ENCODE measurements at places on chromosomes 5 and 9.

GRCh38 chr5:135222171-135222681 is 176.8 kb downstream of the MACROH2A1 start:
- no peak for DNase-seq

GRCh38 chr9:70385426-70385825 is 29.0 kb downstream of the KLF9 start:
- no peak for DNase-seq

GRCh38 chr9:80787636-80788035 is 901.7 kb downstream of the TLE1 start:
- no peak for DNase-seq

DNA sequence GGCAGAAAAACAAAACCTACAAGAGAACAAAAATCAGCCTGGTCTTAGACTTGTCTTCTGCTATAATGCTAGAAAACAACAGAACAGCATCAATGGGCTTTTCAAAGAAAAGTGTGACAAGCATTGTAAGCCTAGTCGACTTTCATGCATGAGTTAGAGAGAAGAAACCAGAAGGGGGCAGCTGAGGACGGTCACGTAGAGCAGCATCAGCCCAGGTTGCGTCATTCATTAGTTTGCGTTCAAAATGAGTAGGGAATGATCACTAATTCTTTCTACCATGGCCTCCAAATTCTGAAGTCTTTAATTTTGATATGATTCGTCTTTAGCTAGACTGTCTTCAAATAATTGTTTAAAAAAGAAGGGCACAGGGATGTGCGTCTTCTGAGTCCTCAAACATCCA is 4.7 kb upstream of the ISCA1 start:
- no peak for DNase-seq

DNA sequence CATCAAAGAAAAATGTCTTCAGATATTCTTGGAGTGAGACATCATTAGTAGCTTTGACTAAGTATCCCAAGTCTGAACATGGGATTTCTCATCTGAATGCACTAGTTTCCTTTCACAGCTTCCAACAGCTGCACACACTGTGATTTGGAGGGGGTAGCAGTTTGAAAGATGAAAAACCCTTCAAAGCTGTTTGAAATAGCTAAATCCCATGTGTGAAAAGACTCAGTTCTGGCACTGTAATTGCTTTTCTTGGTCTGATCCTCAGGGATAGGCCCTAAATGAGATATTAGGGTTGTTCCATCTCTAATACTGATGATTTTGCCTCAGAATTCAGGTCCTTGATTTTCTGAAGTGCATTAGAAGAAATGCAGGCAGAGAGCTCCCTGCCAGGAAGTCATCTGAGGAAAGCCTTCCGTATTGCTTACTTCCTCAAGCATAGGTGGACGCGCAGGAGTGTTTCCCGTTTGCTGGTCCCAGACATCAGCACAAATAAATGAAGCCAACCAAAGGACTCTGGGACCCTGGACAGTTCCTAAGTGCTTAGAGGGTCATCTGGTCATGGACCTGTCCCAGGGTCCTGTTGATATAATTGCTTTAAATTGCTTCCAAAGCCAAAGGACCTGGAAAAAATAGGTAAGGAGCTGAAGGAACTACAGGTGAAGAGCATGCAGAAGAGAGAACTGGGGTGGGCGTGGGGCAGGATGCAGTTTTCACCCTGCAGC is 25.6 kb upstream of the FRMPD1 start:
- DNase-seq, result no peak

DNA sequence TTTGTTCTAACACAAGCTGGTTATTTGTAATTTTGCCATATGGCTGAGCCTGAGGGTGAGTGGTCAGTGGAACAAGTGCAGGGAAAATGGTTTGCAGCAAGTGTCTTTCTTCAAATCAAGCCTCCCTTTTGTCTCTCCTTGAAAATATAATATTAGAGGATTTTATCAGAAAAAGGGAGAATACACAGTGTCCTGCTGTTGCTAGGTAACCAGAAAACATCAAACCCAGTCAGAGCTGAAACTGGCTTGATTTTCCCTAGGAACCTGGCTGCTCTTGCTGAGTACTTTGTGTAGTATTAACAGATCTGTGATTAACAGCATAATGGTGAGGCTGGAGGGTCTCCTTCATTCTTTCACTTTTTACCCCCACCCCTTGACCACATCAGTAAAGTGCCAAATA is 314.0 kb downstream of the ARHGEF28 start:
- DNase-seq, result no peak

GRCh38 chr5:131994090-131994489 is 17.4 kb downstream of the ACSL6 start:
- DNase-seq, result no peak

- peak; percentile 68 for DNase-seq
Measured at GRCh38 chr5:67648201-67648671, 451.6 kb upstream of the CD180 start.

DNA sequence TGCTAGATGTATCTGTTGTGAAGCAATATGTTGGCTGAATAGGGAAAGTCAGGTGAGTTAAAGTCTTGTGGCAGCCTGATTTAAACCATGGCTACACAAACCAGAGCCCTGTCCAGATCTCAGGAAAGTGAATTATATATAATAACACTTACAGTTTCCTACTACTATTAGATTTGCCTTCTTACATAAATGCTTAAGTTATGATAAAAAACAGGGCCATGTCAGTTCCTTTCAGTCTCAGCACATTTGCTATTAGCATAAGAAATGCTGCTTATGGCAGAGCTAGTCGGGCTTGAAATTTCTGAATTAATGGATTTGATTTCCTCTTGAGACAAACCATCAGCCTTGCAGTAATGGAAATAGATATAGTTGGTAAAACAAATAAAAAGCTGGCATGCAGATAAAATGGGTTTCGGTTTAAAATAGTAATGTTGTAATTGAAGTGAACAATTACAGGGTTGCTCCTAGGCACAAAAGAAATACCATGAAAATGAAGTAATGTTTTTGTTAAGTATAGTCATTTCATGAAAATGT is 664.2 kb upstream of the ZNF608 start:
- DNase-seq, result no peak

- DNase-seq, result no peak
Measured at GRCh38 chr9:114311571-114312512, 11.1 kb upstream of the ORM1 start.

DNA sequence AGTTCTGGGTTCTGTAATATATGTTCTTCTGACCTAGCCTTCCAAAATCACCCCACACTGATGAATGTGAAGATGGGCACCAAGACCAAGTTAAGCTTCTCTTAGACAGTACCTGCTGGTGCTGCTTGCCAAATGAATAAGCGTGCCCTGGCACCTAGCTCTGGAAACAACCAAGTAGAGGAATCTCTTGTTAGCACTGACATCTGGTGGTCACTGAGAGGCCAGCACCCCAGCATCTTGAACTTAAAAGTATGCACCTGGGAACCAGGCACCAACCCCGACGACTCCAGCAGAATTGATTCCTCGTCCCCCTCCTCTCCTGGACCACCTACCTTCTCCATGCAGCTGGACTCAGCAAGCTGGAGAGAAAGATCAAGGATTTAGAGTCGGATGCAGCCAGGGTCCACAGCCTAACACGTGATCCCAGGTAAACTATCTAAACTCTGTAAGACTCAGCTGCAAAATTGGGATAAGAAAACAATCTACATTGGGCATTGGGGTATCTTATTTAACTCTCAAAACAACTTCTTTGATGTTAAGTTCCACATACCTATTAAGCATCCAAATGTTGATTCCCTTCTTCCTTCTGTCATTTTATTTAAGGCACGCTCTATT is 89.8 kb downstream of the SLC1A3 start:
- DNase-seq, result peak; percentile 22

DNA sequence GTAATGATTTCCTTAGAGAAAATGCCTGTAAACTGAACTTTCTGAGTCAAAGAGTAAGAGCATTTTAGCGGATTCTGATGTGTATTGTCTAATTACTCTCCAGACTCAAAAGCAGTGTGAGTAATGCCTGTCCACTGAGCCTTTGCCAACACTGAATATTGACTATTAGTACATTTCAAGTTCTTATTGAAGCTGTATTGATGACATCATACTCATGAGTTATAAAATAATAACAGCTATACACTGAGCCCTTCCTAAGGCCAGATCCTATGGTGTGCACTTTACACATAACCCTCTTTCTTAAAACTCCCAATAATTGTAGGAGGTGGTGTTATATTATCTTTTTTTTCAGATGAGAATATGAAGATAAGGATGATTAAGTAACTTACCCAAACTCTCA is 152.8 kb upstream of the TRPC7 start:
- DNase-seq, result no peak

GRCh38 chr9:136492978-136493522 is 10.2 kb upstream of the SEC16A start:
- DNase-seq, result no peak

GRCh38 chr5:9924614-9925013 is 294.5 kb upstream of the TAS2R1 start:
- DNase-seq, result peak; percentile 98

DNA sequence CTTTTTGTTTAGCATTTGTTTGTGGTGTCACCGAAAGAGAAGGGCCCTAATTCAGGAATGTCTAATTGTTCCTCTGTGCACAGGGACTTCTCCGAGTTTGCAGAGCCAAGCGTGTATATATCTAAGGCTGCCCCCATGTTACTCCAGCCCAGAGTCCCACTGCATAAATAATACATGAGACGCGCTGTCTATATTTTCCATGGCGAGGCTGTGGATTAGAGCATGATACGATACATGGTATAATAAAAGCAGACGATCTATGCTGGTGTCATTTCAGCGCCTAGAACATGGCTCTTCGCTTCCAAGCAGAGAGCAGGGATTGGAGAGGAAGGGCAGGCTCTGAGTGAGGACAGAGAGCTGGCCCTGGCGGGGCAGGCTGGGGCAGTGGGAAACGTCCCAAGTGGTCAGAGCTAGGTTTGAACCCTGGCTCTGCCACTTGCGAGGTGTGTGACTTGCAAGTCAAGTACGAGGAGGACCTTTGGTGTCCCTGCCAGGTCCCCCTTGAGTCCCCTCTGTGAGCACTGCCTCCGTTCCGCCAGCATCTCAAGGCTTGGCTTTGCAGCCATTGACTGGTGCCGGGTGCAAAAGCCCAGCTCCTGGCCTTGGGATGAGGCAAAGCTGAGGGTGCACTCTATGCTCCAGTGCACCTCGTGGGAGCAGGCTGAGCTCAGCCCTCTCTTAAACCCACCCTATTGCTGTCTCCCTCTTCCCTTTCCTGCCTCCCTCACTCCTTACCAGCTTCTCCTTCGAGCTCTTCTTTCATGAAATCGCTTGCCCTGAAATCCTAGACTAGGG is 29.2 kb upstream of the LAMC3 start:
- no peak for DNase-seq

Data from non-pigmented ciliary epithelial cell (primary cell).